ENCODE measurements at places on chromosomes 5 and 9.

DNA sequence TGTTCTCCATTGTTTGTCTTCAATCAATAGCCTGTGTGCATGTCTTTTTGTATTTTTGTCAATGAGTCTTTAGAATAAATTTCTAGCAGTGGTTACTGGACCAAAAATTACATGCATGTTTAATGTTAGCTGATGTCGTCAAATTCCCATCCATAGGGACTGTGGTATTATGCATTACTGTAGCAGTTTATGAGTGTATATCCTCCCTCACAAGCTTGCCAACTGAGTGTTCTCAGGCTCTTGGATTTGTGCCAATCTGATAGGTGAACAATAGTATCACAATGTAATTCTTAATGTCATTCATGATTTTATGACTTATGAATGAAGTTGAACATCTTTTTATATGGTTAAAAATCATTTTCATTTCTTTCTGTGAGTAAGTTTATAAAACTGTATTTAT is 13.0 kb downstream of the SNX24 start:
- peak; percentile 94 for DNase-seq

DNA sequence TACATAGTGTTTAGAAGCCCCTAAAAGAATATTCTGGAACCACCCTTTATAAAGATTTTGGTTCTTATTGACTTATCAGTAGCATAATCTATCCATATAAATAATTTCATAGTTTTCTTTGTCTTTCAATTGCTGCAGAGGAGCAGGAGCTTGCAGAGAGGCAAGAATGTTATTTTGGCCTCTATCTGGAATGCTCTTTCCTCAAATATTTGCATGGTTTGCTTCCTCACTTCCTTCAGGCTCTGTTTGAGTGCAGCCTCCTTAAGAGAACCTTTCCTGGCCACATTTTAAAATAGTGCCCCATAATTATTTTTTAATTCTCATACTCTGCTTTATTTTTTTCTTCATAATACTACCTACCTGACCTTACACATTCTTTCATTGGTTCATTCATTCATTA is 1.5 kb downstream of the C5 start:
- DNase-seq: no peak

DNA sequence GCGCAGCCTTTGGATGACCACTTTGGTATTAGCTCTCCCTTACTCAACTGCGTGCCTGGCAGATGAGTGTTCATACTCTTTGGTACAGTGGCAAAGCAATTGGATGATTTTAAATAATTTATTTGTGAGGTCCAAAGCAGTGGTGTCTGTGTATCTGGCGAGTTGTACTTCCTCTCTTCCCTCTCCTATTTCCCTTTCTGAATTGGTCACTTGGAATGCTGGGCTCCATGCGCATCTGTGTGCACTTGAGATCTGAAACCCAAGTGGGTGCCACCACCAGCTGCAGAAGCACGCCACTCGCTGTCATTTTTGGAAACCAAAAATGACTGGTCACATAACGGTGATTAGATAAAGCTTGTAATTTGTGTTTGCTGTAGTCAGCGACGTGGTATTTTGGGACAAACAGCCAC is 386.0 kb upstream of the KLF4 start:
- DNase-seq: no peak

GRCh38 chr9:110142868-110143481 is 65.0 kb downstream of the C9orf152 start:
- peak; percentile 50 for DNase-seq

DNA sequence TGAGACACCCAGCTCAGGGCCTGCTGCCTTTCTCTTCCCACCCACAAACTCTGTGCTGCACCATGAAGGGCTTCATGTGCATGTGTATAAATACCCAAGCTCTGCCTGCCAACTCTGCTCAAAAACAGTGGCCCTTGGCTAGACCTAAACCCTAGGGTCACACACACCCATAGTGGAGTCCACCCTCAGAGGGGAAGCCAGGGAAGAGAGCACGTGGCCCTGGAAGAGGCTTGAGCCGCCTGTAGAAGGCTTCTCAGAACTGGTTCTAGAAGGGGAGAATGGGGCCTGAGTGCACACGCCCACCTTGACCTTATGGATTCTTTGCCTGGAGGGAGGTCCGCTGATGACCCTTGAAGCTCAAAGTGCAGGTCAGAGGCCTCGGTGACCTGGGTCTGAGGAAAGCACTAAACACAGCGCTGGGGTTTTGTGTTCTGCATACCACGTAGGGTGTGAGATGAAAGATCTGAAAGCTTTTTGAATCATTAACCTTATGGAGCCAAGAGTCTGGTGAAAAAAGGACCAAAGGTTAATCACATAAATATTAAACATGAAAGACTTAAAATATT is 60.6 kb downstream of the CYFIP2 start:
- no peak for DNase-seq

DNA sequence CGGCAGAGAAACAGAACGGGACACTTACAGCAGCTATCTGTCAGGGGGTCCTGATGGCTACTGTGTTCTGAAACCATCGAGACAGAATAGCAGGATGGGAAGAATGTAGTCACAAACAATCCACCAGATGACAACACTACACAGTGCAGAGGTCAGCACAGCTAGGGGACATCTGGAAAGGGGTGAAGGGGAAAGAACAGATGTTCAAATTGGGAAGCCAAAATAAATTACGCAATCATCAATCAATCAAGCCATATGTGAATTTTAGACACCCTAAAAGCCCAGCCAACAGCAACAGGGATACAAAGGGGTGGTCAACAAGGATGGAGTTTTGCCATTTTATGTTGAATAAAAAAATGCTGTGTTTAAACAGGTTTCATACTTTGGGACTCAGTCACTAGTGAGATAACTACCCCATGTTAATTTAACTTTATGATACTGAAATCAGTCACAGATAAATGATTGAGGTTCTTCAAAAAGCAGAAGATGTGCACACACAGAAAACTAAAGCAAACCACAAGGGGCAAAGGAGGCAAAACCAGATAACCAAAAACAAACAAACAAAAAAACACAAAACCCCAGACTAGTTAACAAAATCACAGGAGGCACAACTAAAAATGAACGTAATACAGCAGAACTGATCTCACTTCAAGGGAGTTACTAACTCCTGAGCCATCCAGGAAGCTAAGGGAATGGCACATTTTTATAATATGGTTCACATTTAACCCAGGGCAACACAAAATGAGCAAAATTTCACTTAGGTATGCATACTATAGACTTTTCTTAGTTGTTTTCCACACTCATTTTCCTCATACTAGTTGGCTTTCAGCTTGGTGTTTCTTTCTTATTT is 65.9 kb downstream of the HABP4 start:
- DNase-seq: no peak

DNA sequence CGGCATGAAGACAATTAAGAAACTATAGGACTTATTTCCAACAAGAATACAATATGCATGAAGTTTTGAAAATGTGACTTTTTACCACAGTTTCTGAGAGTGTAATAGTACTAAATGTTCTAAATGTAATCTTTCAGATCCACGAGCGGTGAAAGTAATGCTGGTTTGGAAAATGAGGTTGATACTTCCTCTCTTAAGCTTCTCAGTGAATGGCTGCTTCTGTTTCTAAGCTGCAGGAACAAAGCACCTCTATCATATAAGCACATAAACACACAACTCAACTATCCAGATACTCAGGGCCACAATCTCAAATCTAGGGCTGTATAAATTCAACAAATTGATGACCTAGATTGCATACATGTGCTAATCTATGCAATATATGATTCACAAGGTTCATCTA is 78.3 kb downstream of the LIFR start:
- DNase-seq: no peak

- no peak for DNase-seq
These were observed 219.9 kb upstream of the IRX1 start for GRCh38 chr5:3375586-3376311.

GRCh38 chr5:166063261-166063660 is 2228.2 kb upstream of the WWC1 start:
- DNase-seq: no peak

DNA sequence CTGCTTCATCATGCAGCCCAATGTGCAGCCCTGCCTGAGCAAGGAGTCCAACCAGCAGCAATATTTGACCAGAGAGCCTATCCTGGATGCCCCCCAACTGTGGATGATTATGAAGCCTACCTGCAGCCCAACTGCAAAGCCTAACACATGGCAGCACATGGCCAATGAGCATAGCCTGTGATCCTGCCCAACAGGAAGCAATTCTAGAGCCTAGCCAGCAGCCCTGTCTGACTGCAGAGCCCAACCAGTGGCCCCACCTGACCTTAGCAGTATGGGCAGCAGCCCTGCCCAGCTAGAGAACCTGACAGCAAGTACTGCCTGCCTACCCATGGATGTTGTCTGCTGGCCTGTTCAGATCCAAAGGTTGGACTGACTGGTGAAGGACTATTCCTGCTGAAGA is 97.3 kb upstream of the SH3GL2 start:
- DNase-seq: no peak

DNA sequence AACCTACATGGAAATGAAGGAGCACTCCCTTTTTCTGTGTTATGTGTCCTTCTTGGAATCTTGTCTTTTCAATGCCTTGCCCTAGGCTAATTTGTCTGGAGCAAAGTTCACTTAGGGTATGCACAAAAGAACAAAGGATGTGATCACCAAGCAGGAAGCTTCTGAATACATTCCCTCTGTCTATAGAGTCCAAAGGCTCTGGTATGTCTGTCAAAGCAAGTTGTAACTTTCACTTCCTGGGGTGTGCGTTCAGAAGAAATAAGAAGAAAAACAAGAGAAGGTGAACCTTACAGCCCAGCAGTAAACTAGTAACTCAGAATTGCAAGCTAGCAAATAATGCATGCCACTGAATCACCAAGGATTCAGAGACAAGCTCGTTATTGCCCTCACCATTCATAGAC is 31.7 kb upstream of the CDH6 start:
- no peak for DNase-seq

- no peak for DNase-seq
These were observed 8.2 kb downstream of the IL4 start for GRCh38 chr5:132681983-132682382.

DNA sequence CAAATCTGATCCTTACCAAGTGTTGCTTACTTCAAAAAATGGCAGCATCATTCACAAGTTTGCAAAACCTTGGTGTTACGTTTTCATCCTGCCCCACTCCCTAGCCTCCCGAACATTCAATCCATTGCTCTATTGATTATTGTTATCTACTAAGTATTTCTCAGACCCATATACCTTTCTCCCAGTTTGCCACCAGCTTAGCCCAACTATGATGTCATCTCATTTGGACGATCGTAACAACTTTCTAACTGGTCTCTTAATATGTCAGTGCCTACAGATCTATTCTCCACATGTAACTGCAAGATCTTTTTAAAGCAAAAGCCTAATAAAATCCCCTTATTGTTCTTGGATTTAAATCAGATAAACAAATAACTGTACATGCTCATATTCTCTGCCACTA is 497.1 kb upstream of the EDIL3 start:
- no peak for DNase-seq

DNA sequence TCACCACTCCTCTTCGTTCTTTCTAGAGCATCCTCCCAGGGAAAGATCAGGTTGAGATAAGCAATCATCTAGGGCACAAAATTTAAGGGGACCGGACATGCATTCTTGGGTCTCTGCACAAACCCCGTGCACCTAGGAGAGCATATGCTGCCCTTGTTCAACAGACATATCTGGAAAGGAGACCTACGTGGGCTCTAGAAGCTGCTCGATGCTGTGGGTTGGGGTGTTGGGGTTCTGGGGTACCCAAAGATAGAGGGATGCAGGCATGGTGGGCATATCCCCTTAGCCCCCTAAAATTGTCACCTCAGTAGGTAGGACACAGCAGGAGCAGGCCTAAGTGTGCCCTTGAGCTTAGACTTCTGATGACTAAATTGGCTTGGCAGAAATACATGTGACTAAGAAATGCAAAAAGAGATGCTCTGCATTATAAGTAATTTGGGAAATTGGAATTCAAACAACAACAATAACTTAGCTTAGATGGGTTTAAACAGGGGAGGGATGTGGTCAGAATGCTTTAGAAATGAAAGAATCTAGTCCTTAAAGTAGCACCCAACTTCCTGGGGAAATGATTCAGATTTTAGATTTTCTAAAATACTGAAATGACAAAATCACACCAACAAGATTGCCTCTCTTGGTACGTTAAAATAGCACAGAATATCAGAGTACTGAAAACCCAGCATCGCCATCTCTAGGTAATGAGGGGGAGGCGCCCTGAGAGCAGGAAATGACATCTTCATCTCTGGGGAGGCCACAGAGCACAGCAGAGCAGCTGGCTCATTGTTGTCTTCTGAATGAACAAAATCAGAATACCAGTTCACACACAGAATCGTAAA is 172.3 kb downstream of the GNA14 start:
- peak; percentile 86 for DNase-seq

DNA sequence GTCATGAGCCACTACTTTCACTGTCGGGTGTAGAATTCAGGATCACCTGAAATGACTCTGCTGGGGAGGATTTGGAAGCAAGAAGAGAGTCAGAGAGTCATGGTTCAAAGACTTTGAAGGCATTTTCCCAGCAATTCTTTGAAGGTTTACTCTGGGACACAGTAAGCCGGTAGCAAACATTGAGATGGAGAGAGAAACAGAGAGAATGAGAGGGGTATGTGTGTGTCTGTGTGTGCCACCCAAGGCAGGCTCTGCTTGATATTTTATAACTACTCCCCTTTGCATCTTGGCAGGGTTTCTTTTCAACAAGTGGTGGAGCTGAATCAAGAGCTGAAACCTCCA is 89.8 kb downstream of the ANKRD55 start:
- DNase-seq: no peak

DNA sequence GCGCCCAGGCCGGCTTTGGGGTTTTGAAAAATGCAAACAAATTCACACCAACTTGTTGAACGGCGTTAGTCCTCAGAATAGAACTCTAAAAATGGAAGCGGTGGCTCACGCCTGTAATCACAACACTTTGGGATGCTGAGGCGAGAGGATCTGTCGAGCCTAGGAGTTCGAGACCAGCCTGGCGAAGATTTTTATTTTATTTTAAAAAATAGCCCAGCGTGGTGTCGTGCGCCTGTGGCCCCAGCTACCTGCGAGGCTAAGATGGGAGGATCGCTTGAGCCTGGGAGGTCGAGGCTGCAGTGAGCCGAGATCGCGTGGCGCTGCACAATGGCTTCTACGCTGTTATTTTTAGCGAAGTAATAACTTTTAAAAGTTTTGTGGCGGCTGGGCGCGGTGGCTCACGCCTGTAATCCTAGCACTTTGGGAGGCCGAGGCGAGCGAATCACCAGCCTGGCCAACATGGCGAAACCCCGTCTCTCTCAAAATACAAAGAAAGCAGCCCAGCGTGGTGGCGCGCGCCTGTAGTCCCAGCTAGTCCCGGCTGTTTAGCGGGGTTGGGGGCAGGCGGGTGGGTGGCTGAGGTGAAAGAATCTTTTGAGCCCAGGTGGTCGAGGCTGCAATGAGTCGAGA is 694 bp upstream of the PLIN2 start:
- DNase-seq: peak; percentile 50

- no peak for DNase-seq
These were observed 145.9 kb upstream of the CDH6 start for GRCh38 chr5:31047621-31048020.

DNA sequence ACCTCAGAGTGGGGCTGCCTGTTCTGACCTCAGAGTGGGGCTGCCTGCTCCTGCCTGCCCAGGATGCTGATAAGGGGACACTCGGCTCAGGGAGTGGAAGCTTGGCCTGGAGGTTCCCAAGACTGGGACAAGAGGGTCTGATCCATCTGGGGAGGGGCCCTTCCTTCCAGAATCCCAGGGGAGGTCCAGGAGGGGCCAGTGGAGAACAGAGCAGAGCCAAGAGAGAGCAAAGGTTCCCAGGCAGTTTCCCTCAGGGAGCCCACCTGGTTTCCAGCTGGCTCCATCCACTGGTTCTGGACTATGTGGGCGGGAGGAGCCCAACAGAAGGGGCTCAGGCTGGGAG is 49.1 kb upstream of the RNU6ATAC start:
- DNase-seq: no peak
